Stimulated activated CD4-positive, alpha-beta T cell treated with anti-CD3 and anti-CD28 coated beads, Interleukin-12 subunit alpha, Interleukin-12 subunit beta, amount 100 ng/mL, for 24 hours (primary cell): ENCODE measurements at places on chromosomes 2 and 18.

- DNase-seq = no peak
Observed at GRCh38 chr2:230327418-230328154, 593 bp downstream of the SP140L start.

DNA sequence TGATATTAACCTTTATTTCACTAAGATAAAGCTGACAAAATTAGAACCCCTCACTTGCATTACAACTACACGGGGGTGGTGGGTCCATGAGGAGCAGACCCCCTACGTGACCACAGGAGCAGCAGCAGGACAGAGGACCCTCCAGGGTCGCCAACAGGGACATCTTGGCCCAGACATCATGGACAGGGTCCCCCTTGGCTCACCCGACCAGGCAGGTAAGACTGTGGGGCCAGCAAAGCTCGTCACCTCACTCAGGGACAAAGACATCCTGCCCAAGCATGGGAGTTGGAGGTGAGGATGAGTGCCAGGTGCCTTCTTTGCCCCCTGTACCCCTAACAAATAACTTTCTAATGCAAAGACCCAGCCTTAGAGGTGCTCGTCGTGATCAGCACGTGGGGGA, 111.3 kb upstream of the RAB6C start:
- no peak for DNase-seq

DNA sequence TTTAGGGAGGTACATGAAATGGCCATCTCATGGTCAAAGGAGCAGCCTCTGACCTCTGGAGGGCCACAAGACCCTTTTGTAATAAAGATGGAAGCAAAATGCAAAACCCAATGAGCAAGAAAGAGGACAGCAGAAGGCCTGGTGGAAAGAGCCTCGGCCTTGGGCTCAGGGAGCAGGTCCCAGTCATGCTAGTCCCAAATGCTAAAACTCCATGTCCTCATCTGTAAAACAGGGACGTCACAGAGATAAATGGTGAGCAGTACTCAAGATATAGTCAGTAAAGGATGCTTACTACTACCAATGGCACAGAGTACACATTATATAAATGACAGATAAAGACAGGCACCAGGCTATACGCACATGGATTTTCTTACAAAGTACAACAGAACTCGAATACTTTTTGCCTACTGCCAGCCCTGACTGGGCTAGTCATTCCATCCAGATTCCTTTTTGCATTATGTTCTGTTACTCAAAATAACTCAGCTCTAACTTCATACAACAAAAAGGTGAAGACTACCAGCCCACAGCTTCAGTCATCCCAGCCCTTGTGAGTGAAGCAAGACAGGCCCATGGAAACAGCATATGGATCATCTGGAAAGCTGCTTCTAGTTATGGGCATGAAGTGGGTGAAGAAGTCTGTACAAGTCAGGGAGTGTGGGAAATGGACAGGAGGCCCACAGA, 64.9 kb upstream of the TFCP2L1 start:
- DNase-seq = no peak

DNA sequence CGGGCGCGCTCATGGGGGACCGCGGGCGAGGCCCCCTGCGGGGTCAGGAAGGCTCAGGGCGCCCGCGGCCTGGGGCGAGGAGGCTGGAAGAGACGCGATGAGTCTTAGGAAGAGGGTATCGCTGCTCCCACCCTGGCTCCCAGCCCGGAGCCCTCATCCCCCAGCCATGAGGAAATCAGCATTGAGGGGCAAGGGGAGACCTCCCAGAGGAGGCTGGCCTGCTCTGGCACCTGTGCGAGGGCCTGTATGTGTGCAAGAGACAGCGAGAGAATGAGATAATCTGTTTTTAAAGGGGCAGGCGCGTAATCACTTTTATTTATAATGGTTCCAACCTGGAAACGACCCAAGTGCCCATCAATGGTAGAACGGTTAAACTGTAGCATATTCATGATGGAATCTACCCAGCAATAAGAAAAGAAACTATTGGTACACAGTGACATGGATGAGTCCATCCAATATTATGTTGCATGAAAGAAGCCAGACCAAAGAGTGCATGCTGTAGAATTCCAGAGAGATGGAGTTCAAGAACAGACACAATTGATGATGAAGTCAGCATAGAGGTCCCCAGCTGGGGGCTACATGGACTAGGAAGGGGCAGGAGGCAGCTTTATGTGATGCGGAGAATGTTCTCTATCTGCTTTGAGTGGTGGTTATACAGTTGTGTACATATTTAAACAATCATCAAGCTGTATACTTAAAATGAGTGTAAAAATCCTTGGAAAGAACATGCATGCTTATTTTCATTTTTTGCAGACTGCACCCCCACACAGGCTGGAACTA, 14.4 kb downstream of the FBXO41 start:
- no peak for DNase-seq

- DNase-seq = no peak
Observed at GRCh38 chr2:63435070-63435469, 153.2 kb downstream of the WDPCP start.

GRCh38 chr2:219798430-219798829, 171.0 kb downstream of the SLC4A3 start:
- DNase-seq = no peak
